Mesenchymal stem cell (in vitro differentiated cells and primary cell): ENCODE measurements at places on chromosomes 1 and 21.

- peak; percentile 29 for DNase-seq
Measured at GRCh38 chr1:91891969-91892368, 6.0 kb upstream of the TGFBR3 start.

DNA sequence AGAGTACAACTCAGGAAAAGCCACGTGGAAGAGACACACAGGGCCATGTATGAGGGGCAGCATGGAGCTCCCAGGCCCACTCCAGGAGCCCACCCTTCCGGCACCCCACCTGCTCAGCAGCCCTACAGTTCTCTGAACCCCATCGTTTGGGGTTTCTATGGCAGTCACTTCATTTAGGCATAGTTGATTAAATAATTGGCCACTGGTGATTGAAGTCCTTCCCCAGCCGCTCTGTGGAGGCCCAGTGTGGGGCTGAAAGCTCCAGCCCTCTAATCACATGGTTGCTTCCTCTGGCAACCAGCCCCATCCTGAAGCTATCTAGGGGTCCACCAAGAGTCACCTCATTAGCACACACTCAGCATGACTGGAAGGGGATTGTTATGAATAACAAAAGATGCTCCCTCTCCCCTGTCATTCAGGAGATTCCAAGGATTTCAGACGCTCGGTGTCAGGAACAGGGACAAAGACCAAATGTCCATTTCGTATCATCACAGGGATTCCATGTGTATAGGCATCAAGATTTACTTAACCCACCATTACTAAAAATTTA, 12.2 kb upstream of the S100A7A start:
- DNase-seq: no peak

DNA sequence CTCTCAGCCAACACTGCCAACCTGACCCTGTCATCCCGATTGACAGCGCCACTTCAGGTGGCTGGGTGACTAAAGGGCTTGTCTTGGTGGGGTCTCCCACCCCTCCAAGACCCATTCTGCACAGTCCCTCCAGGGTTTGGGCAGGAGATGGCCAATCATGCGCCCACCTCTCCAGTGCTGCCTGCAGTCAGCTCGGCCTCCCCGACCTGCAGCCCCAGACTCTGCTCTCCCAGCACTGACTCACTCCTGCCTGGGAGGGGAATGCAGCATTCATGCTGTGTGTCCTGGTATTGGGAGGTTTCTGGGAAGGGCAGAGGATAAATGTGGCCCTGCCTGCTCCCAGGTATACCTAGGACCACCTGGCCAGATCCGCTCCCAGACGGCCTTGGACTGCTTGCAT, 9.7 kb downstream of the TMEM81 start:
- DNase-seq: no peak

GRCh38 chr21:26170471-26171257, at the start of gene APP:
Gene APP, minus strand, starts transcription at chr21:26170770. Its CDS starts 150 bp downstream, at chr21:26170620.
- peak; percentile 78 for DNase-seq
